Skeletal muscle cell (primary cell): ENCODE measurements at places on chromosomes 3 and 15.

DNA sequence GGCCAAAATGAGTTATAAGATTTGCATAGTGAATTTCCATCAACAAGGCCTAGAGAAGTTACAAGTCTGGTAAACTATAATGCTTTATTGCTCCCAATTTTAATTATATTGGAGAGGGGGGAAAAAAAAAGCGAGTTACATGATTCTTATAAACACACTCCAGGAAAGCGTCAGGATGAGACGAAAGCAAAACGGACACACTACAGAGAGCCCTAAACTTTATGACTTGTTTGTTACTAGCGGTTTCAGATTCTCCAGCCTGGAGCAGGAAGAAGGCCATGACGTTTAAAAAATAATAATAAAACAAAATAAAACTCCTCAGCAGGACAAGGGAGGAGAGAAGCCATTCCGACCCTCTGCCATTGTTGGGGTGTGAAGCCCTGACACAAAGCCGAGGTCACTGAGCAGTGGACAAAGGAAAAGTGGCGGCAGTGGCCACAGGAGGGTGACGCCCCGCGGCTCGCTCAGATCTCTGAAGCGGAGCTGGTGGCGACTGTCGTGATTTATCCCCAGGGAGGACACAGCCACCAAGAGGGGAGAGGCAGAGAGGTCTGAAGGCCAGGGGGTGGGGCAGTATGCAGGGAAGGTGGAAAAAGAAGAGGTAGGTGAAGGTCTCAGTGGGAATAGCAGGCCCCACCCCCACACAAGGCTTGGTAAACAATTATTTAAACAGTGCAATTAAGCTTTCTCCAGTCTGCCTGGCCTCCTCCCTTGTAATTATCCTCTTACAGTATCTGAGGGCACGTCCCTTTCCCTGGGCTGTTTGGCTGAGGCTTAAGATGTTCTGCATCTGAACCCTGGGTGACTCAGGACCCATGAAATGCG, 45.3 kb downstream of the ADAMTS9 start:
- no peak for DNase-seq

GRCh38 chr15:42090781-42091180, 3.6 kb downstream of the PLA2G4D start:
- DNase-seq = no peak

DNA sequence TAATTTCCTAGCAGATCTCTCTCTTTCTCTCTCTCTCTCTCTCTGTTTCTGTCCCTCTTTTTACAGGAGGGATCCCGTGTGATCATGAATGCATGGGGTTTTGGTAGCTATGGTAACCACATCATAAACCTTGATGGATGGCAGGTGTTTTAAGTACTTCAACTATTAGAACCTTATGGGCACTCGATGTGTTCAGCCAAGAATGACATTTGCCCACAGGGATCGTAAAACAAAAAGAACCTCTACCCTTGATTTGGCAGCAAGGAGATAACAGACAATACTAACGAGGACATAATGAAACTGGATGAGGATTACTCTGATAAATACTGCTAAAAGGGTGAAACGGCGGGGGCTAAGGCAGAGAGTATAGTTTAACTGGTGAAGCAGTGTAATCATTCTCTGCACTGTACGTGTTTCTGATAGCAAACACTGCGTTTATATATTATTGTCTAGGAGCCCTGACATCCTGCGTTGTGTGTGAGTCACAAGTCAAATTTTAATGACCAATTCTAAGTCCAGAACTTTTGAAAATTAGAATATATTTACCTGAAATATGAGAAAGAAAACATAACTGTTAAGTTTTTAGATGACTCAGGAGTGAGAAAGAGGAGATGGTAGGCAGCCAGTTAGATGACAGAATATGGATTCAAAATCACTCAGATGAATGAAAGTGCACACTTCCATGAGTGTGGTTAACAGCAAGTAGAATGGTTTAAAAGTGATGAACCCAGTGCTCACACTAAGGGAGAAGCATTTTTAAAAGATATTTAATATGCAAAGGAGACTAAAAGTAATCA, 80.3 kb downstream of the OTOL1 start:
- DNase-seq = no peak

DNA sequence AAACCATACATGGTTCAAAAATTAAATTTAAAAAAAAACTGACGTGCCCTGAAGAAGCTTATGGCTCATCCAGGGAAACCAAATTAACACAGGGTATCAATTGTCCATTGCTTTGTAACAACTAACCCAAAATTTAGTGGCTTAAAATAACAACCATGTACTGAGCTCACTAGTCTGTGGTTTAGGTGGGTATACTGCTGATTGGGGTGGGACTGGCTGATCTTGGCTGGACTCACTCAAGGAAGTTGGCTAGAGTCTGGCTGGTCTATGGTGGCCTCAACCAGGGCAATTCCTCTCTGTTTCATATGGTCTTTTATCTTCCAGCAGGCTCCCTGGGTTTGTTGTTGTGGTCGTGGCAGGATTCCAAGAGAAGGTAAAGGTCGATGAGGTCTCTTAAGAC, 14.1 kb upstream of the EDC3 start:
- no peak for DNase-seq

DNA sequence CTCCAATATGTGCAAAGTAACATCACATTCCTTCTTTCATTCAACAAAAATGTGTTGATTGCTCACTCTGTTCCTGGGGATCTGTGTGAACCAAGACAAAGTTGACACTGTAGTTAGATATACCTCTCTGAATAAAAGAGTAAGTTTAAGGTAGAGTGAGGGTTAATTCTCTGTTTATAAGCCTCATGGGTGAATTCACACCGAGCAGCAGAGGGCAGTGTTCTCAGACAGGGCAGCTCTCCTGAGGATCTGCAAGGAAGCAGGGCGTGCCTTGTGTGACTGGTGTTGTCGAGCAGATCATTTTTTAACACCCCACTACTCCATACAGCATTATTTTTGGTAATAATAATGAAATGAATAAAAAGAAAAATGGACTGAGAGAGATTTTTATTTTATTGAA, 34.4 kb downstream of the PAQR9 start:
- no peak for DNase-seq

GRCh38 chr3:194937882-194938321, 252.2 kb downstream of the FAM43A start:
- no peak for DNase-seq

DNA sequence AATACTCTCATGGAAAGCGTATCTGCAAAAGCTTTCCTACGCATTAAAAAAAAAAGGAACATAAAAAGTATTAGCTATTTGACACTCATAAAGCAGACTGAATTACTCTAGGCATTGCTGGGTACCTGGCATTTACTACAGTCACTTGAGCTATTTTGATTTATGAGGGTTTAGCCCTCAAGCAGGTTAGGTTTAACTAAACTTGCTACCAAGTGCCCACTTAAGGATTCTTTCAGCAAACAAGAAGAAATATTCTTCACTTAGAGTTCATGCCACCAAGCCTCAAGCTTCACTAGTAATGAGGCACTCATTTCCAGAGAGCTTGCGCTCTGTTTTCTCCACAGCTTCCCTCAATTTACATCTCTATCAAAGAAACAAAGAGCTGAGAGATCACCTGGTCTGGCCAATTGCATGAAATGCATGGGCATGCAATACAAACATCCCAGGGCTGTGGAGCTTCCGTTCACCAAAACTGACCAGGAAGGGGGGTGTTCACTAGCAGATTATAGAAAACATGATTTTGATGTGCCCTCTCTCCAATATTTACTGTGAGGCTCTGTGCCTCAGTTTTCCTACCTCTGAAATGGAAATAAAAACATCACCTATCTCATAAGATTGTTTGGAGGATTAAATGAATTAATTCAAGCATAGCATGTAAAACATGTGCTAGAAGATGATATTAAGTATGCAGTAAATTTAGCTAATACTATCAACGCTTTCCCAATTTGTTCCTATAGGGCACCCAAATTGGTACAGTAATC, 217.3 kb downstream of the RORA start:
- DNase-seq = no peak

GRCh38 chr3:111303760-111304159, 232.1 kb downstream of the NECTIN3 start:
- peak; percentile 60 for DNase-seq

- no peak for DNase-seq
Observed at GRCh38 chr3:184233127-184233843, 3.9 kb downstream of the VWA5B2 start.

GRCh38 chr3:44359146-44359751, 20.7 kb downstream of the TCAIM start:
- no peak for DNase-seq

- DNase-seq = peak; percentile 18
Observed at GRCh38 chr3:170840291-170840859, 29.6 kb downstream of the RPL22L1 start.

DNA sequence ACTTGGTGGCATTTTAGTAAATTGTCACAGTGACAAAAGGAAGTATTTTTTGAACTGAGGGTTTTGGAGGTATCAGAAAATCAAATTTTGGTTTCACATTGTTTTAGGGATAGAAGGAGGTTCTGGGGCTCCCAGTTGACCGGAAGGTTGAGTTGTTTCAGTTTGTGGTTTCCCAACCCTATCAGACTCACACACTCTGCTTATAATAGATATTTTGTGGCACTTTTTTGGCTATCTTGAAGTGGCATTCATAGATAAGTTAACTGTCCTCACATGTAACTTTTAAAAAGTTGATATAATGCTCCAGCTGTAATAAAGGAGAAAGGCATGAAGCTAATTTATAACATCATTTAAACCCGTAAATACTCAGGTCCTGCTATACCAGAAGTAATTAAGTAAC, 12.8 kb downstream of the ARMC8 start:
- no peak for DNase-seq

DNA sequence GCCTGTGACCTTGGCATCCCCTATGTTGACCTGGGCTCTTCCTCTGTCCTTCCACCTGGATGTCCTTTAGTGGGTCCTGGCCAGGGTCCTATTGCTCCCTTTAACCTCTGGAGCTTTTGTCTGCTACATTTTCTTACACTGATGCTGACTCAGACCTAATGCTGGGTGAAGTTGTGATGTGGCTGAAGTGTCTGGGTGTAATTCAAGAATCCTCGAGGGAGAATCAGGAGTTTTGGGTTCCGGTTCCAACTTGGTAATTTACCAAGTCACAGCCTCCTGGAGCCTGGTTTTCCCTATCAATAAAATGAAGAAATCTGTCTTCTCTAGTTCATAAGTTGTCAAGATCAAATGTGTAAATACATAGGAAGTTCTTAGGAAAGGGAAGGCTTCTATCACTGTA, 25.6 kb downstream of the CEP19 start:
- DNase-seq = no peak

- no peak for DNase-seq
Observed at GRCh38 chr15:65338366-65338765, 33.9 kb downstream of the RNU5B-1 start.

- DNase-seq = peak; percentile 64
Observed at GRCh38 chr15:51322621-51323296, 15.6 kb downstream of the CYP19A1 start.

- no peak for DNase-seq
Observed at GRCh38 chr3:51388286-51389029, 2.6 kb upstream of the RBM15B start.

DNA sequence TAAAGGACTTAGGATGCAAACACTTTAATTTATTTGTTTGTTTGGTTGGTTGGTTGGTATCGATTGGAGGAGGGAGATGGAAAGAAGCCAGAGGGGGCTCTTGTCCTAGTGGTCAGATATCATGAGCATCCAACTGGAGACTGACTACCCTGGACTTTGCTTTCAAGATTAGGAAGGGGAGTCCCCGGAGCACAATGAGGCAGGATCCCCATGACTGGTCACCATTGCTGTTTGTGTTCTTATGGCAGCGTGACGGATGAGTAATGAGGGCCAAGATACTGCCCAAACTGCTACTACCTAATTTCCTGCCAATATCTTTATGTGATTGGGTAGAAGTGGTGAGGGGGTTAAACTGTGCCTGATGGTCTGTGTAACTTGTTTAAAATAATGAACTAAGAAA, 354.6 kb upstream of the ROPN1 start:
- DNase-seq = no peak

DNA sequence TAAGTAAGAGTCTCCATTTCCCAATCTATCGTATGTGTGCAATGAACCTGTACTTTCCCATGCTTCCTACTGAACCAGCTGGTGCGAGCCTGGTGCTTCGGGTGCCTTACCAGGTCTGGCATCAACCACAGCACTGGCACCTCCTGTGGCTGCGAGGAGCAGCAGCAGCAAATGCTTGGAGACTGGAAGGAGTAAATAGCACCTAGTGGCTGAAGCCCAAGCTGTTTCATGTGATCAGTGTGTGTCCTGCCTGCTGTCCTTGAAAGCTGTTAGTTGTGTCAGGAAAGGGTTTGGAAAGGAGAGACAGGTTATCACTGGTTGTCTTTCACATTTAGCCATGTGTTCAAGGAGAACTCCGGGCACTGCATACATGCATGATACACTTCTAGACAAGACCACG, 31.8 kb downstream of the PCOLCE2 start:
- no peak for DNase-seq

DNA sequence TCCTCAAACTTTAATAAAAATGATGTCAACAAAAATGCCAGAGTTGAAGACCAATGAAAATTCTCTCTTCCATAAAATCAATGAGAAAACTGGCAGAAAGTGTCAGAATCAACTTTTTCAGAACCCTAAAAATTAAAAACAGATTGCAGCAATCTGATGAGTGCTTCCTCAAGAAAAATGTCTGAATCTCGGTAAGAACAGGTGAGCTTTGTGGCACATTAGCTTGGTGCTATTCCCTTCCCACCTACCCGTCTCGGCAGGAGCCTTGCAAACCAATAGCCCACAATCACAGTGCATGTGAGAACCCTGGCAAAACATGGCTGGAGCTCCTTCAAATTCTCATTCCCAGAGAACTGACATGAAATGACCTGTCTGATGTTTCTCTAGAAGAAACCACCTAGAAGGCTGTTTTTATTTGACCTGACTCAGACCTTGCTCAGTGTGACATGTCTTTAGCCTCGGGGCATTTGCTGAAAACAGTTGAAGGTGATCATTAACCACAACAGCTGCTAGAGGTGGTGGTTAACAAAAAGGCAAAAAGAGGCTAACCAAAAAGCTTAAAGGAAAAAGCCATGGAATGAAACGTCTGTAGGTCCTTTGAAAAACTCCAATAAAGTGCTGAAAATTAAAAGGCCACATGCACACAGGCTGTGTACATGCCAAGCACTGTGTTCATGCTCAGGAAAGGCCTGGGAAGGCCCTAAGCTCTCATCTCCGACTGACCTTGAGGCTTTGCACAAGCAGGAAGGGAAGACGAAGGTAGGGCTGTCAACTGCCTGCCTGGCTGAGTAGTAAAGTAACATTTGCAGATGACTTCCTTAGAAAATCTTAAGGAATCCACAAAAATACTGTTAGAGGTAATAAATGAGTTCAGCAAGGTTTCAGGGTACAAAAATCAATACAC, 253.0 kb upstream of the NSMCE3 start:
- no peak for DNase-seq

- DNase-seq = no peak
Observed at GRCh38 chr3:28972921-28973320, 307.9 kb upstream of the RBMS3 start.

DNA sequence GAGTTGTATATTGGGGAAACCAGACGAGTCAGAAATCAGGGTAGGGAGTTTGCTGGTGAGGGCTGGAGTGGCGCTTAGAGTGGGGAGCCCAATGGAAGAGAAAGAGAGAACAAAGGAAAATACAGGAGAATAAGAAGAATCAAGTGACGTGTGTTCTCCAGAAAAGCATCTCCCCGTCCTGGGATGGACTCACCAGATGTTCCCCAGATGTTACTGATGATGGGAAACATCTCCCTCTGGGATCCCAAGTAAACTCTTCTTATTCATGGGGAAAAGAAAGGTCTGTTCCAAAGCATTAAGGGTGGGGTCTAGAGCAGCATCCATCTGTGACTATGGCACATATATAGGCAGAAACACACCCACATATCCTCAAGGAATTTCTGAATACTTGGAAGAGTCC, 3.0 kb upstream of the CSRNP1 start:
- DNase-seq = no peak
